ENCODE measurements at places on chromosomes 3 and 15. TPM values are rescaled to one million over a fixed set of nuclear protein-coding genes. Genes with fewer than 3 reads are reported as not detected.

The CLEC3B gene
- 34.6 TPM for total RNA-seq

The NDUFB4 gene
- total RNA-seq: 235 TPM

The ANKRD34C gene
- total RNA-seq: not detected

The BOC gene
- total RNA-seq: 61.3 TPM

The GOLGA8R gene
- total RNA-seq: 4.6 TPM

The PPM1L gene
- 36.3 TPM for total RNA-seq

The GOLGA6L24 gene
- not detected for total RNA-seq

The SLC27A2 gene
- total RNA-seq: 2.0 TPM

The AP3B2 gene
- total RNA-seq: 2.4 TPM
